ENCODE measurements at places on chromosomes 7 and 10. TPM values are rescaled to one million over a fixed set of nuclear protein-coding genes. Genes with fewer than 3 reads are reported as not detected.

The PNLIP gene
- total RNA-seq, result not detected

DNA sequence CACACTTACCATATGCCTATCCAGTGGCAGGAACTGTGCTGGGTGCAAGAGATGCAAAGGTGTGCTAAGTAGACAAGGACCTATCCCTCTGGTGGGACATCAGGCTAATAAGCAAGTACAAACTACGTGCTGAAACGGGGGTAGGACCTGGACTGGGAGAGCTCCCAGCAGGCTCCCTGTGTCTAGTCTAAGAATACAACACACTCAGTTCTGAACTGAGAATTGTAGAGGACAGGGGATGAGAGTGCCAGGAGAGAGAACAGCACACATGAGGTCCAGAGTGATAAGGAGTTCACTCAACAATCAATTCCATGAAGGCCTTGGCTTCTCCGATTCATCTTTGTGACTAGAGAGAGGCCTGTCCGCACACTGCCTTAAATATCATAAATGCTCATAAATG is 253.7 kb downstream of the ELMO1 start:
- peaks cover 12% of the 10 kb centered on the region for H3K4me1 ChIP-seq
- no peak overlapping the region for H3K4me3 ChIP-seq
- H3K36me3 ChIP-seq, result no peaks in the 10 kb centered on the region

DNA sequence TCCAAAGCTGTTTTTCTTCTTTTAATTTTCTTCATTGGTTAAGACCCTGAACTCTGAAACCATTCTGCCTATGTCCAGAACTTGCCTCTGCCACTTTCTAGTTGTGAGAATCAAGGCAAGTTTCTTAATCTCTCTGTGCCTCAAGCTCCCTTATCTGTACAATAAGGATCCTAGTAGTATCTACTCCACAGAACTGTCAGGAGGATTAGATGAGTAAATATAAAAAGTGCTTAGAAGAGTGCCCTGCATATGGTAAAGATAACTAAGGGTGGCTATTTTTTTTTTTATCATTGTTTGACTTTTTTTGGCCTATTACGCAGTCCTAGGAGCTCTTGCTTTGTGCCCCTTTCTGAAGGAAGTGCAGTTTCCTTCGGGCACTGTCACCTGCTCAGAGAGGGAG is 46.4 kb upstream of the RAPGEF5 start:
- no peaks in the 10 kb centered on the region for H3K4me1 ChIP-seq
- no peak for DNase-seq
- no peak overlapping the region for H3K4me3 ChIP-seq
- H3K27me3 ChIP-seq, result no peaks in the 10 kb centered on the region
- no peaks in the 10 kb centered on the region for H3K36me3 ChIP-seq

The GNA12 gene
- total RNA-seq, result 24.8 TPM

The FAM25A gene
- not detected for total RNA-seq

- no peak for DNase-seq
- no peak overlapping the region for H3K27ac ChIP-seq
- no peaks in the 10 kb centered on the region for H3K27me3 ChIP-seq
Observed at GRCh38 chr10:13613519-13613918, 26.8 kb downstream of the PRPF18 start.

- H3K27ac ChIP-seq, result no peak overlapping the region
- H3K36me3 ChIP-seq, result no peaks in the 10 kb centered on the region
- no peaks in the 10 kb centered on the region for H3K4me1 ChIP-seq
- H3K27me3 ChIP-seq, result no peaks in the 10 kb centered on the region
Observed at GRCh38 chr7:40810274-40810673, 675.5 kb downstream of the SUGCT start.

All from upper lobe of left lung (tissue), 6 donors.